ENCODE measurements at places on chromosomes 2 and 18.

DNA sequence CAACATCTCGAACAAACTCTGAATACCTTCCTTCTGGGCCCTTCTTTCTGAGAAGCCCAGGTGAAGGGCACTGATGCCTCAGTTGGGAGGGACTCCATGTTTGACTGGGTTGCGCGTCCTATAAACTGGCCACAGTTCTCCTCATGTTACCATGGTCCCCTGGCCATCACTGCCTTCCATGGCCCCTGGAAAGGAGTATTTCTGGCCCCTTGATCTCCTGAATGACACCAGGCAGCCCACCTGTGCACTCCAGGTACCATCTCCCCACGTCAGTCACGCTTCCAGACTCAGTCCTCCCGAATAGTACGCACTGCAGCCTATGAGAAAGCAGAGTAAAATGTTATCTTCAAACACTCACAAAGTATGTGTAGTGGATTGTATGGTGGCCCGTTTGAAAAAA lies 73.9 kb downstream of the ACKR3 start:
- DNase-seq, result no peak

- DNase-seq, result no peak
Observed at GRCh38 chr18:41871229-41872000, 83.6 kb upstream of the PIK3C3 start.

GRCh38 chr2:26588576-26588975 lies 52.6 kb downstream of the CIB4 start:
- peak; percentile 3 for DNase-seq

- no peak for DNase-seq
Observed at GRCh38 chr2:178954049-178954448, 95.9 kb downstream of the CCDC141 start.

GRCh38 chr2:12429779-12430406 lies 286.8 kb upstream of the TRIB2 start:
- DNase-seq, result no peak

GRCh38 chr2:75002007-75002406 lies 43.6 kb downstream of the POLE4 start:
- no peak for DNase-seq

- DNase-seq, result no peak
Observed at GRCh38 chr2:65511306-65511705, 78.9 kb upstream of the SPRED2 start.

DNA sequence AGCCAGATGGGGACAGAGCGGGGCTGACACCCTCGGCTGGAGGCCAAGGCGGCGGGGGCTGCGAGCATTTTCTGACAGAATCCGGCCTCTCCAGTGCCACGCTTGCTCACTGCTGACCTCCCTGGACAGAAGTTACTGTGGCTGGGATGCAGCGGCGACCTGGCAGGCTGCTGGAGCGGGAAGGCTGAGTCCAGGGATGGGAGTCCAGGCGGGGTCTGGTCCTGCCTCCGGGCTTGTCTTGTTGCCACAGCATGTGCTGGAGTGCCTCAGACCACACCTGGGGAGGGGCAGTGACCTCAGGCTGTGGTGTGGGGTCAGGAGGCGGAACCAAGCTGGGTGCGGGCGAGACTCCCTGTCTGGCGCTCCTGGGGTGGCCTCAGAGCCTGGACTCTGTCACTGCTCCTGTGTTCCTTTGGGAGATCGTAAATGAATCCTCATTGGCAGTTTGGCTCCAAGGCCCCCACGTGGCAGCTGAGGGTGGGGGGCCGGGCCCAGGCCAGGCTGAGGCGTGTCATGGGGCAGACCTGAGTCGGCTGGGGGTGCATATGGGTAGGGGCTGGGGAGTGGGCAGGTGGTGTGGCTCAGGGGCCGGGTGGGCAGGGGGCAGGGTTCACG lies 5.5 kb downstream of the BOK start:
- DNase-seq, result no peak

GRCh38 chr2:218284106-218284811 lies 8.0 kb downstream of the TMBIM1 start:
- DNase-seq, result no peak

- no peak for DNase-seq
Observed at GRCh38 chr2:179096090-179096489, 46.2 kb upstream of the CCDC141 start.

DNA sequence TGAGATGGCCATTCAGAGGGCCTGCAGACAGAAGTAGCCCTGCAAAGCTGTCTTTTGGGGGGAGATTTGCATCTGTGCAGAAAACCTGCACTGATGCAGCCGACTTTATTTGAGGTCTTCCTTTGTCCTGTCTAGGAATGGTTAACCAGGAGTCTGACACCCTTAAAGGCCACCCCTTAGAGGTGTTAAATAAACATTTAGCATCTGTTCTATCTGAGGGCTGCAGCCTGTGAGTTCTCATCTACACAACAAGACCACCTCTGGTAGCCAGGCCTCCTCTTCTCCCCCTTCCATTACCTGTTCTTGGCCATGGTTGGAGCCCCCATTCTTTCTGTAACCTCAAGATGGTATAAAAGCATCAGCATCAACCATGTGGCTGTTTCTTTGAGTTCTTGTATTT lies 214.4 kb upstream of the HS6ST1 start:
- DNase-seq, result no peak

GRCh38 chr18:30903566-30903965 lies 139.0 kb downstream of the DSC3 start:
- no peak for DNase-seq

- DNase-seq, result no peak
Observed at GRCh38 chr2:36805635-36806224, 109.2 kb downstream of the VIT start.

GRCh38 chr2:70927138-70927537 lies 8.6 kb upstream of the ATP6V1B1 start:
- DNase-seq, result no peak

- DNase-seq, result no peak
Observed at GRCh38 chr2:201191132-201191875, 8.4 kb downstream of the CASP10 start.

DNA sequence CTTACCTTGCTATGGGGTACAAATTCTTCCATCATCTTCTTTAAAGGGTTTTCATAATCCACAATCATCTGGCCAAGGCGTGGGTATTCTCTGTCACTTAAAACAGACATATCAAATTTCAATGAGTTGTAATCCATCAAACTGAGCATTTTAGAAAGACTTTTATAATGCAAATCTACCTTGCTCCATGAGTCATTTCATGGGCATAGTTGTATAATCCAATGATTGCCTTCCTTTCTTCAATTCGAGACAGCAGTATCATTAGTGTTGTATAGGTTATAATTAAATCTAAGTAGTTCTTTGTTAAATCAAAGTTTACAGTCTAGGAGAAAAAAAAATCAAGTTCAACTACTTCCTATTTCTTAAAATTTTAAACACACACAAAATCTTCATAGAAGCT lies 36.3 kb downstream of the NCKAP1 start:
- DNase-seq, result no peak

DNA sequence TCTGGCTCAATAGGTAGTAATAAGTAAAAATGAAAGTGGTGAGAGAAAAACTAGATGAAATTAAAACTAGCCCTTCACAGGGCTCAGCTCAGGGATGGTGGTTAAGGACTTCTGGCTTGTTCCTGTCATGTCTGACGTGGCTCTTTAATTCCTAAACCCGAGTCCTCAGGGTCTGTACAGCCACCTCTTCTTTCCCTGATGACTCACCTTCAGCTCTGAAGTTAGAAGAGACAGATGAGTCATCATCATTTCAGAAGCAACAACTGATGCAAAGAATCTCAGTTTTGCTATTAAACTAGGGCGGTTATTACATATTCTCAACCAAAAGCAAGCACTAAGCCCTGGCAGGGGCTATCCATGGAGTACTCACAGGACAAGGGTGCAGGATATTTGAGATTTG lies 24.0 kb upstream of the ITGB6 start:
- DNase-seq, result no peak

DNA sequence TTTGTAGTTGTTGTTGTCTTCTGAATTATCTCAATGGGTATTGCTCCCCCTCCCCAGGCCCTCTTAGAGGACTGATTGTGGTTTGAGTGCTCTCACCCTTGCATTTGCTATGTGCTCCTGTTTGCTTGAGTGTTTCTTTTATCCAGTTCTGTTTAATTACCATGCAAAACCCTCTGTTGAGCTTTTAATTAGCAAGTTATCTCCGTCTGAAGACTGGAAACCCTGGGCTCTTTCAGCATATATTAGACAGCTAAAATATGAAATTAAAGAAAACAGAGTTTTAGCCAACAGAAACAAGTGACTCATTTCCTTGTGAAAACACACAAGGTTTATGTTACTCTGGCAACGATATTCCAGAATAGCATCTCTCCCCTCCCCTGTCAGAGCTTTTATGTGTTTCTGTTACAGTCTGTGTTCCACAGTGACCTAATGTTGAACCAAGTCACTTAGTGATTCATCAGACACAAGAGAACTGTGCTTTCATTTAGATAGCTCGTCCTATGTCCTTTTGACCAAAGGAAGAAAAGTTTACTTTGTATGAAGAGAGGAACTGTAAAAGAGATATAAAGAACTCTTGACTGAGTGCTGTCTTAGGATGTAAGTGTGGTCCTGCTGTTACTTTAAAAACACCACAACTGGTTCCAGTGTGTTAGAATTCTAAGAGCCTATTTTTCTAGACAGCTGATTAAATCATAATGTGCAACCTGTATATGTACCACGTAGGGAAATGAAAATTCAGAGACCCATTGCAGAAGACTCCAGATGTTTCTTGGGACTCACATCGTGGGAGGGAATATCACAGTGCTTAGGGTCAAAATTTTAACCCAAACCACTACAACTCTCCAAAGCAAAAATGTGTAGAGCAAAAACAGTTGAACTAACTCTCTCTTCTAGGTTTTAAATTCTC lies 172.8 kb upstream of the RBMS1 start:
- no peak for DNase-seq

DNA sequence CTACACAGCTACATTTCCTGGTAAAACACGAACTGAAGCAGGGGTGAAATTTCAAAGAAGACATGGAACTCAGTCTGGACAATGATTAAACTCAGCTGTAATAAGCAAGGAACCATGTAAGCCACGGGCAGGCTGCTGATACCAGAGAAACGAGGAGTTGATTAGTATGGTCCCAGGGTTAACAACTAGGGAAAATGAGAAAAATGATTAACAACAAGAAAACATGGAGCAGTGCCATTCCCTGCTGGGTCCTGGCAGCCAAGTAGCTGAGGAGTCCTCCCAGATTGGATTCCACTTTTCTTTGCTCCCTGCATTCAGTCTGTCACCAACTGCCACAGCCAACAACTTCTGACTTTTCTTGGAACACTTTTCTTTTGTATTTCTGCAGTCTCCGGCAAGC lies 517.0 kb upstream of the KLHL29 start:
- no peak for DNase-seq

DNA sequence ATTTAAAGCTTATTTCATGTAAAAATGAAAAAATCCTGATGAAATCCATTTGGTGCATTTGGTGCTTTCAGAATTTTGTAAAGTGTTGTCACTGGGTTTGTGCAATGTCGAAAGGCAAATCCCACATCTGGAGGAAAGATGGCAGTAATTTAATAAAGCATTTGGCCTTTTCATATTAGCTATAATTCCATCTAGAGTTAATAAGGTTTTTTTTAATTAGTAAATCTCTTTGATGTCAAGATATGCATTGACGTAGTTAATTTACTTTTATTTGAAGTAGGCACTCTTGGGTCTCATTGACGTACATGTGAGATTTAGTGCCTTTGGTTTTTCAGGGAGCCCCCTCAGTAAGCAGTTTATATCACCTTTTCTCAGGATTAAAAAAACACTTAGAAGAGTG lies 12.3 kb upstream of the GAREM1 start:
- no peak for DNase-seq

DNA sequence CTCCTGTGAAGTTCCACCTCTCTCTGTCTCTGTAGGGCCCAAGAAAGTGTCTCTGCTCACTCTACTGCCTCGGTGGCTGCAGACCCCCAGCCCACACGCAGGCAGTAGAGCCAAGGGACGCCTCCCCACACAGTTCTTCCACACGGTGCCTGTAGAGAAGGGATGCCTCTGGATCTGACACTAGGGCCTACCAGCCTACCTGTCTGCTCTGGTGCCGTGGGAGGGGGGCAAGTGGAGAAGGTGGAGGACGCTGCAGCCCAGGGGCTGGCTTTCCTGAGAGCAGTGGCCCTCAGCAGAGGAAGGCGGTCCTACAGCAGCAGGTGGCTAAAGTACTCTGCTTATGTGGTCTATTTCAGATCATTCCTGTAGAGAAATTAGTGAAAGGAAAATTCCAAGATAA lies 9.0 kb upstream of the TMEM214 start:
- no peak for DNase-seq

DNA sequence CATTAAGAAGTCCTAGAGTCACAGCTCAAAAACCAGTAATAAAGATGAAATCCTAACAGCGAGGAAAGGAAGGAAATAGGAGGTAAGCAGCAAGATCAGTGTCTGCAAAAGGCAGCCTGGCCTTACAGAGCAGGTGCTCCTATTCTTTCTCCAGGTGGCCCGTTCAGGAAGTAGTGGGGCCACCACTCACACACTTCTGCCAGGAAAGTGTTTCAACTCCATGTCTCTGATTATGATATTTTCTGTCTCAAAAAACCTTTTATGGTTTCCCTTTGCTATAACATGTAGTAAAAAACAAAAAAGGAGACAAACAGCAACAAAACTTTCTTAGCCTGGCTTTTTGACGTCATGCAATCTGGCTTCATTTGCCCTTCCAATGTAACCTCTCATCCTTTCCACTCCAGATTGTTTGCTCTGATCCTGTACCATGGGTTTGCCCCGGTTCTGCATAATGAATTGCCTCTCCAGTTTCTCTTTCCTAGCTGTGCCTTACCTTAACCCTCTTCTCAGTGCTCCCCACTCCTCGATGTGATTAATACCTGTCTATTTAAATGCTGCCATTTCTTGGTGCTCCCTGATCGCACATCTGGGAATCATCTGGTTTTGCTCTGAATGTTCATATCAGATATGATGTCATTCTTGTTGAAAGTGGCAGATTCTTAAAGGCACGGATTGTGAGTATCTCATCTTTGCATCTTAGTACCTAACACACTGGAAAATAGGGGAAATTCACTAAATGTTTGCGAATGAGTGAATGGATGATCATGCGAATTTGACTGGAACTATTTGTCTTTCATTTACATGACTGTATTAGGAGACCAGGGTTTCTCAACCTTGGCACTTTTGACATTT lies 50.6 kb upstream of the PTPRM start:
- DNase-seq, result no peak

DNA sequence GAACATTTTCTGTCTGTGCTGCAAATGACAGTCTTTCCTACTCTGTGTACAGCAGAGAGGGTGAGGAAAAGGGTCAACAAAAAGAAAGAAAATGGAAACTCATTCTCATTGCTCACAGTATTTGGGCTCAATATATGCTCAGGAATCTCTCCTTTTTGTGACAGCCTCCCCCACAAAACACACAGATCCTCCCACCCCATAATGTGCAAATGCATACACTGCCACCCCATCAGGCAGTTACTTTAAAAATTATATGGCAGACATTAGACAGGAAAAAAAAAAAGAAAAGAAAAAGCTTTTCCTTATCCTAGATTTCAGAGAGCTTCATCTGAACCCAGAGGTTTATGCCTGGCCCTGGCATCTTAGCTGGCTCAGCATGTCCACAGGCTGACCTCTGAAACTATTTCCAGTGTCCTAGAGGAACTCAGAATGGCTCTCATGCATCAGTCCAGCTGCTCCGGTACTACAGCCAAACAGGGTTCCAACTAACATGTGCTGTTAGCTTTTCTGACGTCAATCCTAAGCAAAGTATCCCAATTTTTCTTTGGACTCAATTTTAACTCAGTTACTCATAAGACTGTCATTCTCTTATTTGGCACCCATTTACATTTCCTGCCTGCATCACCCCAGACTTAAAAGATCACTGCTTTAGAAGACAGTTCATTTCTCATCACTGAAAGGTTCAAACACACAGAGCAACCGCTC lies 105.9 kb downstream of the RBMS1 start:
- no peak for DNase-seq

GRCh38 chr2:88220718-88221117 lies 50.6 kb downstream of the THNSL2 start:
- DNase-seq, result peak; percentile 26

GRCh38 chr2:26495705-26496297 lies 17.9 kb upstream of the OTOF start:
- no peak for DNase-seq

Data from WTC11 (cell line).